ENCODE measurements at places on chromosomes 2 and 18.

GRCh38 chr2:107635883-107636282 is 190.8 kb upstream of the RGPD4 start:
- DNase-seq = no peak

GRCh38 chr2:155021618-155022017 is 323.1 kb downstream of the KCNJ3 start:
- no peak for DNase-seq

- no peak for DNase-seq
Measured at GRCh38 chr2:164764996-164765395, 76.6 kb downstream of the COBLL1 start.

- peak; percentile 4 for DNase-seq
Measured at GRCh38 chr2:174007010-174007409, 41.8 kb upstream of the SP3 start.

DNA sequence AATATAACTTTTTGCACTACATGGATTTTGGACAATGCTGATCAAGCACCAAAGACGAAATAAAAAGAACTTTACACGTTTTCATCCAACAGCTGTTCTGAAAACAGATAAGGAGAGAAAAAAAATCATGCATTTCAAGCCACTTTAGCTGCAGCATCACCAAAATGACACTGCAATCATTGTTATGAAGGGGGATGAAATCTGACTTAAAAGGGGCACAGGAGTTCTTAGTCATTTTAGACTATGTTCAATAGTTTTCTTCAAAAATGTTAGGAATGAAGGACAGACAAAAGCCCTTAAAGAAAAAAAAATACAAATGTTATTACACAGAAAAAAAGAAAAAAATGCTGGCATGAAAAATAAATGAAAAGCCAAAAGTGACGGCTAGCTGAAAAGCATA is 71.2 kb downstream of the CUL3 start:
- no peak for DNase-seq

DNA sequence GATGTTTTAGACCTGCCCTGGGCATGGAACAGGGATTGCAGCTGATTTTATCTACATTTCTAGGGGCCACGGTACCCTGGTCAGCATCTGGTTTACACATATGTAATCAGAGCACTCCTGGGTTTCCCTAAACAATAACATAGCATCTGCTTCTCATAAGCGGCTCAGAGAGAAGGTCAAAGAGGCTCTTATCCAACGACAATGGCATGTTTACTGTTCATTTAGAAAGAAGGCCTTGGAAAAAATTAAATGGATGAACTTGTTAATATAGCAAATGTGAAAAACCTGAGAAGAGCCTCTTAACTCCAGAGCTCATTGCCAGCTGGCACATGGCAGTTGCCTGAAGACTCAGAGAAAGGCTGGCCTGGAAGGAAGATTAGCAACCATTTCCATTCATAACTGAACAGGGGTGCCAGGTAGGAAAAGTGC is 202.8 kb upstream of the THUMPD2 start:
- DNase-seq = peak; percentile 29

GRCh38 chr18:48767090-48767690 is 183.6 kb downstream of the SMAD7 start:
- DNase-seq = no peak

GRCh38 chr2:45008296-45009129 is 739 bp downstream of the SIX2 start:
- peak; percentile 39 for DNase-seq

- no peak for DNase-seq
Measured at GRCh38 chr2:112065486-112065885, 10.4 kb downstream of the TMEM87B start.

DNA sequence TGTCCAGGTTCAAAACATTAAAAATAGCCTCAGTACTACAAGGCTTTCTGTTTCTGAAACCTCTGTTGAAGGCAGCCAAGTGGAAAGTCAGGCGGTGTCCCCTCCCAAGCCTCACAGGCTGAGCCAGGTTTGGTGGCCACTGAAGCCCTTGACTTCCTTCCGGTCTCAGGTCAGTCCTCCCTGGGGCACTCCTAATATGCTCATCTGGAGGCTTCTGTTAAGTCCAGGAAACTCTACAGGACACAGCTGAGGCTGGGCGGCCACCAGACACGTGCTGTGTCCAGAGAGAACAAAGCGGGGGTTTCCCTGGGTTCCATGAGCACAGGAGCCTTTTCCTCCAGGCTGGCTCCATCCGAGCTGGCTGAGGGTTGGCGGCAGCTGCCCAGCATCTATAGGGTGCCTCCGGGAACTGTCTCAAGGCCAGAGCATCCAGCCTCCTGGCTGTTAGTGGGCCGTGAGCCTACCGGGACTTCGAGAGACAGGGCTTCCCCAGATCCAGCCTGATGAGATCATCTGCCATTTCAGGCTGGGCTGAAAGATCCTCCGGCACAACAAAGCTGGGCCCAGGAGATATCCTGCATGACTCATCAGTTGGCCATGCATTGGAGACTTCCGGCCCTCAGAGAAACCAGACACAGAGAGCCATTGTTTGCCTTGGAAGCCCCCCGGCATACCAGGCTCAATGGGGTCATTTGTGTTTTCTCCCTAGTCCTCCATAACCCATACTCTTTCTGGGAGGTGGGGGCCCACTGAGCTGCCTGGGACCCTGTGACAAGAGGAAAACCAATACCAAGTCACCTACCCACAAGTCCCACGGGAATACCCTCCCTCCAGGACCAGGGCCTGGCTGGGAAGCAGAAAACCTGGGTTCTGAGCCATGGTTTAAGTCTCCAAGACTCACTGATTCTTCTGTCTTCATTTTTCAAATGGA is 71.7 kb downstream of the HS1BP3 start:
- DNase-seq = no peak

DNA sequence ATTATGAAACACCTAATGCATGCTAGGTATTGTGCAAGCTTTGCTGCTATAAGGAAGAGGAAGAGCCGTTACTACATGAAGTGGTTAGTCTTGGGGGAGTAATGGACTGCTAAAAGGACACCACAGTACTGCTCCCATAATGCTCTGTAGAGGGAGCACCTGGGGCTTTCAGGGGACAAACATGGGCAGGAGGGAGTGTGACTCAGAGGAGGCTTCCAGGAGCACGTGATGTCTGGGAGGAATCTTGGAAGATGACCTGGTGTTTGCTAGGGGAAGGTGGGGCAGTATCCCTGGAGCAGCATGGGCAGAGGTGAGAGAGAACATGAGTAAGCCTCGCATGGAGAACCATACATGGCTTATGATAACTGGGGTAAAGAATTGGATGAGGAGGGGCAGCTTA is 18.8 kb downstream of the MAPK4 start:
- DNase-seq = no peak

DNA sequence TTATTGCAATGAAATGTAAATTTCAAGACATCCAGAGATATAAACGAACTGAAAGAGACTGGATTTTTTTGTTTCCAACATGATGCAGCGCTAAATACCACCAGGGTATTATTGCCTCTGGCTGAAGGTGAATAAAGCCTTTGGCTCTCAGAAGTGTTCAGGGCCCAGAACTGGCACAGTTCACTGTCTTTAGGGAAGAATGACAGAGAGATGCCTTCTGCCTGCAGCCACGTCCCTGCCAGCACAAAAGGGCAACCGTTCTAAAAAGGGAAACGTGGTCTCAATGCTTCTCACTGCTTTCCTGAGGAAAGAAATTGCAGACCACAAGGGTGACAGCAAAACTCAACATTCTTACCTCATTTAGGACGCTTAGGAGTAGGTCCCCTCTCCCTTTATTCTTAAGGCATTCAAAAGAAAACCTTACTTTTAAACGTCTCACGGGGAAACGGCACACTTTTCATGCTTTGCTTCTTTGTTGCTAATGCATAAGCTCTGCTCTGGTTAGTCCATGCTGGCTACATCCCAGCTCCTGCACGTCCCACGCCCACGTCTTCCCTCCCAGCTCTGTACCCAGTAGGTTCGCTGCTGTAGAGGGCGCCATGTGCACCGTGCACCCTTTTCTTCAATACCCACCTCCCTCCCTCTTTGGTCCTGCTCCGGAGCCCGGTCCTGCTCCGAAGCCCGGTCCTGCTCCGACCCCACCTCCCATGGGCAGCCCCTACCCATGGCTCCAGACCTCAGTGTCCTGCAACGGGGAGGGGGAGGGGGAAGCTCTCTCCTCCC is 171.0 kb downstream of the HRH4 start:
- DNase-seq = no peak

DNA sequence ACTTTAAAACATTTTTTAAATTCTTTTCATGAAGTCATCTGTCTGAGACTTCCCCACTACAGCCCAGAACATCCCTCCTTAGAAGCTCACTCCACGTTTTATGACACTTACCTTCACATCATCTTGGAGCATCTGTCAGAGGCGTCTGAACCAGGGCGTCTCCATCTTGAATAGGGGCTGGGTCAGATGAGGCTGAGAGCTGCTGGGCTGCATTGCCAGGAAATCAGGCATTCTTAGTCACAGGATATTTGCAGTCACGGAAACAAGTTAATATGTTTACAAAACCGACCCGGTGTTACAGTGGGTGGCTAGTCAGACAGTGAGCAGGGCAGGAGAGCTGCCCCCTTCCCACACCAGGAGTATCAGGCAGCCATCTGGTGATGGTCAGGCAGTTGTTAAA is 456.5 kb downstream of the FBXO15 start:
- no peak for DNase-seq

GRCh38 chr2:68196120-68196716 is 38.5 kb downstream of the PNO1 start:
- peak; percentile 12 for DNase-seq

DNA sequence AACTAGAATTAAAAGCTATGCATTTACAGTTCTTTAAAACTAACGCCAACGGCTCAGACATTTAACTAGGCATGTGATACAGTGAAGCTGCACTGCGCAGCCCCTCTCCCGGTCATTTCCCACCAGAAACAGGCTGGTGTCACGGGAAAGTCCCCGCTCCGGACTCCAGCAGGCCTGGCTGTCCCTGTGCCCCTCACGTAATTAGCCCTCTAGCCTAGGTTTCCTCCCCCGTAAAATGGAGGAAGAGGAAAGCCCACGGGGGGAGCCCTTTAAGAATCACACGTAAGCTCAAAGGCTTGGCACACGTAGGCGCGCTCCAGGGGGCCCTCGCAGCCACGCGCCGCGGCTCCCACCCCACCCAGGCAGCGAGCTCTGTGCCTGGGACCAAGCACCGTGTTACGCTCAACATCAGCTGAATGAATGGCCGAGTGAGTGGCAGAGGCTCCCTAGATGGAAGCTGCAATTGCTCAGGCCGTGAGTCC is 48.0 kb downstream of the KCNIP3 start:
- DNase-seq = no peak

DNA sequence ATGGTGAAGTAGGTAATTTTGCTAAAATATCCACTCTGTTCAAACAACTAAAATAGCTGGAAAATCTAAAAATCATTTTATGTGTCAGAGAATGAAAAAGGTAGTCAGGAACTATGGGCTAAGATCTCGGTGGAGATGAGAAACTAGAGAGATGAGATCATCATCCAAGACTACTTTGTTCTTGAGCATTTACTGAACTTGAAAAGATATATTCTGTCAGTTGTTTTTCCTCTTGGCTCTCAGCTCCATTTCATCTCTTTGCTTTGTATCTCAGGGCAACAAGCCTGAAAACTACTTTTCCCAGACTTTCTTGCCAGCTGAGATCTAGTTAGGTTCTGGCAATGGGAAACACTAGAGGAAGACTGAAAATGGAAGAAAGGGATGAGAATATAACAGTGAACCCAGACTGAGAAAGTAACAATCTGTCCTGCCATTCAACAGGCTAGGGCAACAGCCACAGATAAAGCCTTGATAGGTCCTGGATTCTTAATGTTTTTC is 346.2 kb upstream of the MEX3C start:
- no peak for DNase-seq

- no peak for DNase-seq
Measured at GRCh38 chr2:62335612-62336011, 139.7 kb downstream of the B3GNT2 start.

DNA sequence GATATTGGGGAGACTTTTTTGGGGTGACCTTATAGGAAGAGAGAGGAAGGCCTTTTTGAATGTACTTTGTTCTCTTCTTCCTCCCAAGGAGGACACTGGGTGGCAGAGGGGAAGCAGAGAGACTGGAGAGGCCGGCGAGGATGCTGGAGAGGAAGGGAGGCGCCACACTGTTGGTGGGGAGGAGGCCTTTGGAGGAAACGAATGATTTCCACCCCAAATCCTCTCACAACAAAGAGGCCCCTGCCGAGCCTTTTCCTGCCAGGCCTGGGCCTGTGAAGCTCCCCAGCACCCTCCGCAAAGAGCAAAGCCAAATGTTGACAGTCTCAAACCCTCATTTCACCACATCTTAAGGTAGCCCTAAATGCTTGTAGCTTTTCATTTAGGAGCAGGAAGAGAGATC is 59.0 kb upstream of the UPP2 start:
- no peak for DNase-seq

DNA sequence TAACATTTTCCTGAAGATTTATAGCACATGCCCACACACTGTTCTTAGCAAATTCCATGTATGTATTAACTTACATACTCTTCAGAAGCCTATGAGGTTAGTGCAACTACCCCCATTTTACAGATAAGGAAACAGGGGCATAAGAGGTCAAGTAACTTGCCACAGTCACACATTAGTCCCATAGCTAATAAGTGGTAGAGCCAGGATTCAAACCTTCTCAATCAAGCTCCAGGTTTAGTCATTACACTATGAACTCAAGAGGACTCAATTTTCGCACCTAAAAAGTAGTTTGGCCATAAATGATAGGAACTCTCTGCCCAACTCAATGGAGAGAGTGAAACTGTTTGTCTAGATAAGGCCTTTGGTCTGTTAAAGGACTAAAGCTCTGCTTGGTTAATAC is 9.7 kb upstream of the RIF1 start:
- no peak for DNase-seq

GRCh38 chr18:72866442-72866900 is 1.3 kb downstream of the NETO1 start:
- no peak for DNase-seq

- no peak for DNase-seq
Measured at GRCh38 chr2:178574789-178575188, 94.5 kb downstream of the PLEKHA3 start.

DNA sequence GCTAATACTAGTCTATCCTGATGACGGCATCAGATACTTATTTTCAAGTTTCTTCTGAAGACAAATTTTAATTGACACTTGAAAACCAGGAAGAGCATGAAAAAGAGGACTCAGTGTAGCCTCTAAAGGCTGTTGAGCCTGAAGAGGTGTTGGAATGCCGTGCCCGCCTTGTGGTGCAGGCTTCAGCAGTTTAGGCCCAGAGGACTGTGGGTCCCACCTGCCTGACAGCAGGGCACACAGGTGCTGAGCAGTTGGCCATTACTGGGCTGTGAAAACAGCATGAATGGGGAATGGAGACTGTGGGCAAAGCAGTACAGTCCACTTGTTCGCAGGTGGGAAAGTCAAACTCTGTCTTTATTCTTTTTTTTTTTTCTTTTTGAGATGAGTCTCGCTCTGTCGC is 49.8 kb upstream of the THOC1 start:
- no peak for DNase-seq

DNA sequence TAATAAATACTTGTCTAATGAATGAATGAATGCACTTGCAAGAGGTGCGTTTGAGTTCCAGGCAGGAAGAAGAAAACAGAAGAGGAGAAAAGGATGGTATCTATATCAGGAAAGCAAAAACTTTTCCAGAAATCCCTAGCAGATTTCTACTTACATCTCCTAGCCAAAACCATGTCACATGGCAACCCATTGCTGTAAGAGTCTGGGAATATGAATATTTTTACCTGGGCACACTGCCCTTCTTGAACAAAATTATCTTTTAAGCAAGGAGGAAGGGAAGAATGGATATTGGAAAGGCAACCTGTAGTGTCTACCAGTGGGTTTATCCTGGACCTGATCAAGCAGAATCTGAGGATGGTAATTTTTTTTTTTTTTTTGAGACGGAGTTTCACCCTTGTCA is 44.2 kb upstream of the ASXL2 start:
- no peak for DNase-seq

- no peak for DNase-seq
Measured at GRCh38 chr18:31606265-31606664, 14.6 kb downstream of the TTR start.

GRCh38 chr2:26522325-26522724 is 44.4 kb upstream of the OTOF start:
- DNase-seq = no peak
